OCI-LY7 (cell line): ENCODE measurements at places on chromosomes 4 and X.
A peak's percentile ranks its signal among the peaks of the same experiment; 100 is the strongest.

DNA sequence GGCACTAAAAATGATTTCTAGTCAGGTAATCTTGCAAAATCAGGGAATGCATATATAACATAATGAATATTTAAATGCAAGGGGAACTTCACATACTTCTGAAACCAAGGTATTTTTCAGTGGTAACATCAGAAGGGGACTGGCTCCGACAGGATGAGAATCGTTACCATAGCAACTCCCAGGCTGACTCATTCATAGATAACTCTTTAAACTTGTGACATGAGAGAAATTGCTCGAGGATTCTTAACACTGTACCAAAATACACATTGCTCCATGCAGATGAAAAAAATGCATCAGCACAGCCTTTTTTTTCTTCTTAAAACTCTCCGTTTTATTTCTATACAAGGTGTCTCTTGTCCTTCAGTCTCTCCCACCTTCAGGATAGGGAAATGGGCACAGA, 114.3 kb downstream of the GABRB1 start:
- DNase-seq = no peak

- no peak for DNase-seq
Observed at GRCh38 chr4:143046454-143046853, 138.3 kb upstream of the USP38 start.

DNA sequence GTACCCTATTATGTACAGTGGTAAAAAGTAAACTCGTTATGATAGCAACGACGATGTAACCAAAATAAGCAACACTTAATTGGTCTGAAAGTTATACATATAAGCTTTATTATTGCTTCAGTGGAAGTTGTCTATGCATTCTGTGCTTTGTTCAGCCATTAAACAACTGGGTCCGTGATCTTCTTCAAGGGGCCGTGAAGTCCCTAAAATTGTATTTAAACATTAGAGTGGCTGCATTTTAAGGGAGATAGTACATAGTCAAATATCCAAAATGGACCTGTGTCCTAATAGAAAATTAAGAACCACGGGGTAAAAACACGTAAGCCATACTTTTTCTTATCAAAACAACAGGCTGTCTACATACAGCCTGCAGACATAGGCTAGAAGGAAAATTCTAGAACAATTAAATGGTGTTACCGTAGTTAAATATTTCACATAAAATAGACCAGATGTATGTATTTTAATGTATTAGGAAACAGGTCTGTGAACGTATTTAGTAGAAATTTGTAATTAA, 2.1 kb downstream of the GUCY1A1 start:
- no peak for DNase-seq

GRCh38 chr4:2754848-2755819, 1.0 kb downstream of the TNIP2 start:
- DNase-seq = no peak

GRCh38 chr4:143581331-143581946, 67.9 kb downstream of the SMARCA5 start:
- peak; percentile 4 for DNase-seq

DNA sequence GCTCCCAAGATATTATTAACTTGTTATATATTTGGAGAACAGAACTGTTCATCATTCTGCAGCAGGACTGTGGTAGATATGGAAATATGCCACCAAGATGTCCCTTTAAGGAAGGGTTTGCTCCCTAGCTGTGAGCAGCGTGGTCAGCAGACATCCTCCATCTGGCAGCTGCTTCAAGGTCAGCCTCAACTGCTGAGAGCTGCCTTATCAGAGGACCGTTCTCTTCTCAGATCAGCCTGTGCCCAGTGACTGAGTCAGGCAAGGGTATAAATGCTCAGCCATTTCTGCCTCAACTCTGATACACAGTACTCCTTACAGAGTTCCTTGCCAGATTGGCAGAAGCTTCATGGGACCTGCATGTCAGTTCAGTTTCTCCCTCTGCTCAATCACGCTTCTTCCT, 63.4 kb upstream of the MAGEB2 start:
- no peak for DNase-seq
